Stimulated activated CD4-positive, alpha-beta T cell treated with anti-CD3 and anti-CD28 coated beads, Interleukin-15, amount 100 ng/mL, for 1 hour (primary cell): ENCODE measurements at places on chromosomes 5 and 9.

- no peak for DNase-seq
Observed at GRCh38 chr9:121825031-121825691, 173.7 kb downstream of the DAB2IP start.

GRCh38 chr9:14317667-14318320 lies 3.9 kb upstream of the NFIB start:
- DNase-seq, result no peak

DNA sequence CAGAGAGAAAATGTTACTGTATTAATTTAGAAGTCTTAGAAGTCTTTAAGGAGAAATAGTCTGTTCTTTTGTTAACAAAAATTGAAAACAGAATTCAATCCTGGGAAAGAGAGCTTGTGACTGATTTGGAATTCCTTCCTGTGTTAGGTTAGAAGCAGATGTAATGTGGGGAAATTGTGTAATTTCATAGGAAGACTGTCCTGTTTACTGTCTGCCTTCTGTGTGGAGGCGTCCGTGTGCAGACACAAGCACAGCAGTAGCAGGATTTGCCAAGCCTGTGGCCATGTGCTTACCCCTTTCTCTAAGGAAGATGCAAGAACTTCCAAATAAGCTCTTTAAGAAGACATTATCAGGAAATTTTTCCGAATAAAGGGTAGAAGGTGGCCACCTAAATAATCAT lies 36.7 kb upstream of the F2R start:
- no peak for DNase-seq

- DNase-seq, result no peak
Observed at GRCh38 chr9:111301195-111301594, 28.8 kb downstream of the OR2K2 start.

DNA sequence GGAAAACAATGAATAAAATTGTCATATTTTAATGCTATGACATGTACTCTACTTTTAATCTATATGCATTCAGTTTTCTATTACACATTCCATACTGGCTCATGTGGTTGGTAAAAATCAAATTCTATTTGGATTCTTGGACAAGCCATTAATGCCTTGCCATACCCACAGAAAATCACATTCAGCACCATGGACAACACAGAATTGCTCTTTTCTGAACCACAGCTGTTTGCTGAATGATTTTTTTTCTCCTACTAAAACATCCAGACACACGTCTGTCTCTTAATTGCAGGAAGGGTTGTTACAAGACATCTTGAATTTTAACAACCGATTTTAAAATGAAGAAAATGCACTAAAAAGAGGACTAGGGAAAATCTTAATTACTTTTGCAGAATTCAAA lies 675.6 kb downstream of the BRINP1 start:
- no peak for DNase-seq

DNA sequence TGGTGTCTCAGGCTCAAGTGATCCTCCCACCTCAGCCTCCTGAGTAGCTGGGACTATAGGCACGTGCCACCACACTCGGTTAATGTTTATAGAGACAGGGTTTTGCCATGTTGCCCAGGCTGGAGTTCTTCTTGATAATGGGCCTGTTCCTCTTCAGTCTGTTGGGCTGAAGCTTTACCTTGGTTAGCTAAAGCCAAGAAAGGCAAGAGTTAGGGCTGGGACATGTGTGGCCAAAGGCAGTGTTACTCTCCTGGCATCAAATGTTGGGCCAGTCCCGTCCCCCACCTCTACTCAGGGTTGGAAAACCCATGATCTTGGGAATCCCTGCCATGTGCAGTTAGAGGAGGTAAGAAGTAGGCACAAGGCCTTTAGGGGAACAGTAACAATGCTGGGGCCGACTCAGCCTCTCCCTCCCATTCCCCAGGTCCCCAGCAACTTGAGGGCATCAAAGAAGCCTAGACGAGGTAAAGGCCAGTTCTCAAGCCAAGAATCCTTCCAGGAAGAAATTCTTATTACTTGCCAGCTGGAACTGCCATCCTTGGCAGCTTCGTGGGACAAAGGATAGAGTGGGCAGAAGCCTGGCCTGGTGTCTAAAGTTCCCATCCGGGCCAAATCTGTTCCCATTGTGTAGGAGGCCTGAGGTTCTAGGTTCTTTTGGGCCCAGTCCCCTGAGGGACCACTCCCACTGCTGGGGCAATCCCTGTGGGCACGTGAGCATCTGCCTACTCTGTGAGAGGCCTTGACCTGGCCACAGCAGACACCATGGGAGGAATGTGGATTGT lies 4.5 kb downstream of the EGR1 start:
- no peak for DNase-seq

DNA sequence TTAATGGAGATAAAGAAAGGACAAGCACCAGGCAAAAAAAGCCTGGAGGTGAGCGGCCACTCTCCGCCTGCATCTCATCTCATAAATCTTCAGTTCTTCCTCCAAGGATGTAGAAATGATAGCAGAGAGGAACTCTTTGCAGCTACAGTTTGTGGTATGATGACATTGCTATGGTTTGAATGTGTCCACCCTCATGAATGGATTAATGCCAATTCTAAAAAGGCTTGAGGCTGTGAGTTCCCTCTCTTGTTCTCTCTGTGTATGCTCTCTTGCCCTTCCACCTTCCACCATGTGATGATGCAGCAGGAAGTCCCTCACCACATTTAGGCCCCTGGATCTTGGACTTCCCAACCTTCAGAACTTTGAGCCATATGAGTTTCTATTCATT lies 126.4 kb downstream of the SPOCK1 start:
- no peak for DNase-seq

- DNase-seq, result no peak
Observed at GRCh38 chr5:2588850-2589501, 162.5 kb downstream of the IRX2 start.

GRCh38 chr5:174323878-174324281 lies 278.4 kb downstream of the NSG2 start:
- no peak for DNase-seq
